ENCODE measurements at places on chromosomes 2 and 18.

DNA sequence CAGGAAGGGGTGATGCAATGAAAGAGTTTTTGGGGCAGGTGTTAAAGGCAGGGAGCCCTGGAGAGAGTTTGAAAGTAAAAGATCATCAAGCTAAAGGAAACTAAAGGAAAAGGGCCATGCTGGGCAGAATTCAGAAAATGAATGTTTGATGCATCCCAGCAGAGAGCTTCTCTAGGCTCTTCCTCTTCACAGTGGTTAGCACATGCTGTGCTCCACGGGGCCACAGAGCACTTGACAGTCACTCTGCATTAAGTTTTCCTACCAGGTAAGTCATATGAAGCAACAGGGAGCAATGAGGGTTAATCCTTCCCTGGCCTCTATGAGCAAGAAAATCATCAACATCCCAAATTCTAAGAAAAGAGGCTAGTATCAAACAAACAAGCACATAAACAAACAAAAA lies 895.2 kb downstream of the TRIB2 start:
- no peak for DNase-seq

DNA sequence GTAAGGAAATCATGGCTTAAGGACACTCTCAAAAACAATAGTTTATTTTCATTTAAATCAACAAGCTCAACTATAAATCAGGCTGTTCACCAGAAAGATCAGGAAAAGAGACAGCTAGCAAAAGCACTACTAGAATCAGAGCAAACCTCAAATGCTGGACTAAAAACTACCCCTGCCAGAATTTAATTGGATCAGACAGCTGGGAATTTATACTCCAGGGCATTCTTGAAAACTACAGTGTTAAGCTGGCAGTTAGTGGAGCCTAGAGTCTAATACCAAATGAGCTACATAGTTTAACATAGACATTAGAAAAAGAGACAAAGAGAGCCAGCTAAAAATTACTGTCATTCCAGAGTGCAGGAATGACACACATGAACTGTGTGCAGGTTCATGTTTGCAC lies 1016.4 kb upstream of the CRIM1 start:
- no peak for DNase-seq

DNA sequence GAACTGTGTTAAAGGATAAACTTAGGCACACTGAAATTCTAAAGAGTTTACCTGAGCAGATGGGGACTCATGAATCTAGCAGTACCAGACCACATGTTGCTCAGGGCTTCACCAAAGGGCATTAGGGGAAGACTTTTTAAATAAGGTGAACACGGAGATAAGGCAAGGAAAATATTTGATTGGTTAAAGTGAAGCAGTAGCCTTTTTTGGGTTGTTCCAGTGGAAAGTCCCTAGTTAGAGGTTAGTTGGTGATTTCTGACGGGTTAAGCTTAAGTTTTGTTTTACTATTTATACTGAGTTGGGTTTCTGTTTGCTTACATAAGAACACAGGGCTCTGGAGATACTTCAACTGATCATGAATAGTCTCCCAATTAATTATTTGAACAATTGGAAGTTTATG lies 722.5 kb downstream of the SOCS6 start:
- DNase-seq, result no peak

DNA sequence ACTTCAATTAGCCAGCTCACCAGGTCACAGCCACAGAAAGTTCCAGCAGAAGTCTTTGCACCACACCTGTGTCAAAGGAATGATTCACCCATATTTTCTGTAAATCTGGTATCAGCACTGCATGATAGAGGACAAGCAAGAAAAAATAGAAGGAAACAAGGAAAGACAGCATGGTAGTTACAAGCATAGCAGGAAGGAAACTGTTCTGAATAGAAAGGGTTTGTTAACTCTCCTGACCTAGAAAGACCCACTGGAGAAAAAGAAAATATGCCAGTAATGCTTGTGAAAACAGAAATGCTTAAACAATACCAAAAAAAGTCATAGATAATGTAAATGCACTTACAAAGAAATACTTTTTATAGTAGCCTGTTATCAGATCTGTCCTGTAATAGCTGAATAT lies 40.8 kb downstream of the SCRN3 start:
- no peak for DNase-seq

DNA sequence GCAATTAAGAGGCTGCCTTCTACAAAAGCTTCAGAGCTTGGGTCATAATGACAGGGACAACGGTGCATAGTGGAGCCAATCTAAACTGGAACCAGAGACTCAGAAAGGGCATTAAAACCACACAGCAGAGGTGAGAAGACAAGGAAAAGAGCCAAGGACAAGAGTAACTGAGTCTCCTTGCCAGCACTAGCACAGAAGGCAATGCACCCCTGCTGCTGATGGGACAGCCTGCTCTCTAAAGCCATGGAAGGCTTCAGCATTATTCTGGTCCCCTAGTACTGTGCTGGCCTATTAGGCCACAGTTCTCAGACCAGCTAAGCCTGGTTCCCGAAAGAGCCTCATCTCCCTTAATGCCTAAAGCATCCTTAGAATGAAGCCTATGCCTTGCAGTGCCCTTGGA lies 15.5 kb downstream of the MYO5B start:
- no peak for DNase-seq

GRCh38 chr2:236959876-236960275 lies 125.8 kb upstream of the COPS8 start:
- DNase-seq, result no peak

DNA sequence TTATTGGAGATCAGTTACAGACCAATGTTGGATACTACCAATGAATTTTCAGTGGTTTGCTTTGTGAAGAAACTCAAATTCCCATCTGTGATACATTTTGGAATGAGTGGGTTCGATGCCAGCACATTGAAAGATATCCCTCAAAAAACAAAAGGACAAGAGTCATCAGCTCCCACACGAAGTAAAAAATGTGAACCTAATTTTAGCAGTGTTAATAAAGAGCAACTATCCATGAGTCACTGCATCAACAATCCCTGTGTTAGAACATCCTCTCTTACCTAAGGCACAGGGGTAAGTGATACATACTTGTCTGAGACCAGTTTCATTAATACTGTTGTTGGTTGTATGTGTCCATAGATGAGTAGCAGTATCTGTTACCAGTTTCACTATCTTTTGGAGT lies 551.8 kb upstream of the SOX11 start:
- DNase-seq, result no peak

DNA sequence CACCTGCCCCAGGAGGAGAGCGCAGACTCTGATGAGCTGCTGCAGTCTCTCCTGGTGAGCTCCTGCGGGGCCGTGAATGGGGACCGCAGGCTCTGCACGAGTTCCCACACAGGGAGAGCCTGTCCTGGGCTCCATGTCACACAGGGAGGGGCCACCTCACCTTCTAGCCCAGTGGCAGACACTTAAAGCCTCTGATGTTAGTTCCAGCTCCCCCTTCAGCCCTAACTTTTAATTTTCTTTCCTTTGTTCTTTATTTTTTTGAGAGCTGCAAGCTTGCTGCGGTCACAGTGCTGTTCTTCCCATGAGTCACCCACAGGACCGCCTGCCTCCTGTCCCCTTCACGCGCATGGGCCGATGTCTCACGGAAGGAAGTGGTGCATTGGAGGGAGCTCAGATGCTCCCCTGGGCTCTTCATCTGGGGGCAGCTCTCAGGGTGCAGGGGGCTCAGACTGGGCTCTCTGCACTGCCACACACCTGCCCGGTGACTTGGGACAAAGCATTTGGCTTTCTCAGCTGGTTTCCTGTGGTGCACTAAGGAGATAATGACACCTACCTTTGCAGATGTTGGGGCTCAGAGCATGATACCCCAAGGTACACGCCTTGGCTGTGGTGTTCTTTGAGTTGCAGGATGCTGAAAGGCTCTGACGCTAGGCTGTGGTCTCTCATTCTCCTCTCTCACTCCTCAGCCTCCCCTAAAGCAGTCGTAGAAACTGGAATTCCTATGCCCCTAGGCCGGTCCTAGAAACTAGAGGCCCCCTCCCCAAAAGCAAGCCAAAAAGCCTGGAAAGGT lies 37.2 kb upstream of the PXDN start:
- no peak for DNase-seq

- DNase-seq, result peak; percentile 93
Measured at GRCh38 chr18:59139291-59139614, 431 bp upstream of the SEC11C start.

GRCh38 chr2:64303250-64303649 lies 150.7 kb upstream of the LGALSL start:
- DNase-seq, result no peak

DNA sequence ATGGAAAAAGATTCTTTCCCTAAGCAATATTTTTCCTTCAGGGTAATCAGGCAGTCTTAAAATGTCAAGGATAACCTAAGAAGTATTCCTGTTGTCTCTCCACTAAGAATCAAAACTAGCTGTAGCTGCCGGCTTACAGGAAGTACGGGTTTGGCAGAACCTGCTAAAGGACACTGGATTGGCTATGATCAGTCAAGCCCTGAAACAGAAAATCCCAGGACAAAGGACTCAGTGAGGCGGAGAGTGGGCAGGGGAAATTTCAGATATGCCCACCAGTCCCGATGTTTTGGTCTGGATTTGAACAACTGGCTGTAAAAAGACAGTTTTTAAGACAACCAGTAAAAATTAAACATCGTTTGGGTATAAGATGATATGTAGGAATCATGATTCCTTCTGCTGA lies 155.7 kb downstream of the HDAC4 start:
- no peak for DNase-seq

GRCh38 chr2:98385050-98385699 lies 38.9 kb downstream of the CNGA3 start:
- peak; percentile 72 for DNase-seq

All from hematopoietic multipotent progenitor cell treated with erythropoietin and hydrocortisone succinate and interleukin-3 and kit ligand, for 8 days (in vitro differentiated cells).